HEK293T (cell line): ENCODE measurements at places on chromosomes 7 and 10.

DNA sequence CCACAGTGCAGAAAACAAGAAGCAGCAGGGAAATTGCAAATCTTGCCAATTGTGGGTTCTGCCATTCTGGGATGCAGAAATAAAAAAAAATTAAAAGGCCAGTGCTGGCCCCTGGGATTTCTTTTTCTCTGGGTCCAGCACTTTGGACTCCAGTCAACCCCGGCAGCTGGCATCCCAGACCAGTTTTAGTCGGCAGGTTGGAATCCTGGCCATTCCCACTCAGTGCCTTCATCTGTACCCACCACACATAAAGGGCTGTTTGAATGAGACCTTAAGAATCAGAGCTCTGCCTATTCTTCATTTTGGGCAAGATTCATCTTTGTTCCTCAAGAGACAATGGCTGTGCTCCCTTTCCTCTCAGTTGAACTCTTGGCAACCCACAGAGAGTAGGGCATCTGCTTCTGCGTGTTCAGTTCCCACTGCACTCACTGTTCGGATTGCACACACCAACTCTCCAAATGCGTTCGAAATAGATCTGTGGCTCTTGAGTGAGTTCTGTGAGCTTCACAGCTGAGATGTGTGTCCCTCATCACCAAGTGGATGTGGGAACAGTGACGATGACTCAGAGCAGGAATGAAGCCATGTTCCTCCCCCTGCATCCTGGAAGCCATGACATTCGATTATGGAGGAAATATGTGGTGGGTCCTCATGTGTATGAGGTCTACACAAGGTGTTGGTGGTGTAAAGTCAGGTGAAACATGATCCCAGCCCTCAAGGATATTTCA lies 63.0 kb upstream of the EGFR start:
- no peak for DNase-seq

DNA sequence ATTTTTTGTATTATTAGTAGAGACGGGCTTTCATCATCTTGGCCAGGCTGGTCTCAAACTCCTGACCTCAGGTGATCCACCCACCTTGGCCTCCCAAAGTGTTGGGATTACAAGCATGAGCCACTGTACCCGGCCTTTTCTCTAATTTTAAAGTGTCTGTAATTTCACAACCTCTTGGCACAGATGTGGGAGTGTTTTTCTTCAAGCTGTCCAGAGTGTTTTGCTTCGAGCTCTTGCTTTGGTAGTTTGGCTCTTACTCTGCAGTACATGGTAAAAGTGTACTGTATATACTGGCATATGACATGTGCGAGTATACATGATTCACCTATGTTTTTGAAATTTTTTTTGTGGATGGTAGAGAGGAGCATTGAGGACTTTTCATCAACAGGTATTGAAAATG lies 9.8 kb downstream of the SRGN start:
- no peak for DNase-seq

DNA sequence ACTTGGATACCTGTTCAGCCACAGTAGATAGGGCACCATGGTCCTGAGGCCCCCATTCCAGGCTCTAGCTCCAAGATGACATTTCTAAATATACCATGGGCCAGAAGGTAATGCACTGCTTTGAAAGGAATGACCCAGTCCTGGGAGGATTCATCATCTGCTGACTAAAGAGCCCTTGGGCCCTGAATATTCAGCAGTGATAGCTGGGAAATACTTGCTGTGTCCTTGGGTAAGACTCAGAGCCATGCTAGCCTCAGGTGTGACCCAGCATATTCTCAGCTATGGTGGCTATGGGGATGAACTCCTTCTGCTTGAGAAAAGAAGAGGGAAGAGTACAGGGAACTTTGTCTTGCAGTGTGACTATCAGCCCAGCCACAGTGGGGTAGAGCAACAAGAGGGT lies 21.3 kb upstream of the AGR2 start:
- no peak for DNase-seq

DNA sequence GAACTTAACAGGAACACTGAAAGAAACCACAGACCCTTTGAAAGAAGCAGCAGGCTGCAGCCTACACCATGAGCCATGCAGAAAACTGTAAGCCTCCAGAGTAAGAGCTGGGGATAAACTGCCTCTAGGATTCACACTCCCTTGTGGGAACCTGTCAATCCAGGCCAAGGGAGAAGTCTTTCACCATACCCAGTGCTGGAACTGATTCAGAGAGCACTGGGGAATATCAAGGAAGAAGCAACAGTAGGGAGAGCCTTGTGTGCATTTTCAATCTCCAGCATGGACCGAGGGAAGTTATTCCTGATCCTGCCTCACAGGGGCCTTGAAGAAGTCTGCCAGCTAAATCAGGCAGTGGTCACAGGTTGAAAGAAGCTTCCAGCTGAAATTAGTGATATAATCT lies 282.2 kb downstream of the AGMO start:
- DNase-seq, result no peak

DNA sequence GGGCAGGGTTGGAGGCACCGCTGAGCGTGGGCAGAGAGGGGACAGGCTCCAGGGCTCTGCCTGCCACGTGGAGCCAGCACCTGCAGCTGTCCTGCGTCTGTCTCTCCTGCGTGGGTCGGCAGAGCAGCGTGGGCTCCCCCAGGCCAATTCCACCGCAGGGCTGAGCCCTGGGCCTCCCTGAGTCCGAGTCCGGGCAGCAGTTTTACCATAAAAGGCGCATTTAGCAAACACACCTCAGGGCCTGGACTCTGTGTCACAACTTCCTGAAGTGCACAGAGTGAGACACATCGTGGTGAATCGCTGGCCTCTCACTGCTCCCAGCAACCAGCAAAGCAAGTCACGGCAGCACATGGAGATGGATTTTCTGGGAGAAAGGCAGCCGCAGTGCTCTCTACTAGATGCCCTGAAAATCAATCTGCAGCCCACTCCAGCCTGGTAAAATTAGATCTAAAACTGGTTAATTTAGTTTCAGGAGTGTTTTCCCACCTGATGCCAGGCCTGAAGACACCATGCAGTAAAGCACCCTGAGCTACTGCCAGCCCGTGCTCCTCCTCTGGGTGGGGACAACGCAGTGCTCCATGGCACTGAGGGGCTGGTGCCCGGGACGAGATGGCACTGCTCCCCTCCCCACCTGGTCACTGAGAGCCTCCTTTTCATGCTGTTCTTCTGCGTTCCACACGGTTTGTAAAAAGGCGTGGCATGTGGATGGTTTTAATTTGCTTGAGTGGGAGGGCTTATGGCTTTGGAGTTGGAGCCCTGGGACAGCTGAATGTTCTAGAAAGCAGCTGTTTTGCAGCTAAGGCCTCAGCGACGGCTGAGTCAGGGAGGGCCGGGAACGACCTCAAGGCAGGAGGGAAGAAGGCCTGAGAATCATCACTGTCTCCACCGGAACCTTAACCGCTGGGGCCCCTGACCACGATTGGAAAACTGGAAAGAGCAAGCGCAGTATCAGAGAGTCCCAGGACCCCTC lies 336.9 kb downstream of the ADARB2 start:
- no peak for DNase-seq

- no peak for DNase-seq
Measured at GRCh38 chr7:51878865-51879264, 562.3 kb upstream of the COBL start.

DNA sequence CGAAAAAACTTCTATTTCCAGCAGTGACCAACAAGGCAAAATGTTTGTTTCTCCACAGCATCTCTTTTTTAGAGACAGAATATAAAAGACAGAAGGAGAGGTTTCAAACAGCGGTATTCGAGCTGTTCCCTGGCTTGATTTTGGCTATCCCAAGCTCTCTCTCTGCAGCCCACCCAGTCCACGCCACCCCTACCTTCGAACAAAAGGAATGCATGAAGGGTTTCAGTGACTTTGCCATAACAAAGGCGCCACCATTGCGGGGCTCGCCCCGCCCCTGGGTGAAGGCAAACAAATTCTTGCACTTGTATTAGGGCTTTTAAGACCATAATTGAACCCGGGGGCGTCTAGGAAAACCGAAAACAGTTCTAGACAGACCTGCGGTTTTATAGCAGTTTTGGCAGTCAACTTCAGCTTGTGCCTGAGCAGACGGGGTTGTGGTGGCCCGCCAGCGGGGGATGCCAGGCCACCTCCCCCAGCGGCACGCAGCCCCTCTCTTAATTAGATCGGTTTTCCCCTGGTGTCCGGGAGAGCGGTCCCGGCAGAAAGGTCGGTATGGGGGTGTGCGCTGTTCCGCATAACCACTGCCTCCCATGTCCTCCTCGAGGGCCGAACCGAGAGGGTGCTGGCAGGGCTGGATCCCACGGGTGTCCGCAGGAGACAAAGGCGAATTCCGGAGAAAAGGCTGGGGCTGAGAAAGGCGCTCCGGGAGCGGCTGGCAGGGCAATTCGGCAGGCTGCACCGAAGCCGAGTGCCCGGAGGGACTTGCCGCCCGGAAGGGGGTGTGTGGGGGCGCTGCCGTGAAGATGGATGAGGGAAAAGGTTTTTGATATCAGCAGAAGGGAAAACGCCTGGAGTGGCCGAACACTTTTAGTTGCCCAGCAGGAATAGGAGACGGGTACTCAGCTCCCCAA lies 2.7 kb upstream of the HOXA11 start:
- DNase-seq, result no peak

GRCh38 chr10:124381011-124381611 lies 37.6 kb downstream of the OAT start:
- DNase-seq, result no peak

DNA sequence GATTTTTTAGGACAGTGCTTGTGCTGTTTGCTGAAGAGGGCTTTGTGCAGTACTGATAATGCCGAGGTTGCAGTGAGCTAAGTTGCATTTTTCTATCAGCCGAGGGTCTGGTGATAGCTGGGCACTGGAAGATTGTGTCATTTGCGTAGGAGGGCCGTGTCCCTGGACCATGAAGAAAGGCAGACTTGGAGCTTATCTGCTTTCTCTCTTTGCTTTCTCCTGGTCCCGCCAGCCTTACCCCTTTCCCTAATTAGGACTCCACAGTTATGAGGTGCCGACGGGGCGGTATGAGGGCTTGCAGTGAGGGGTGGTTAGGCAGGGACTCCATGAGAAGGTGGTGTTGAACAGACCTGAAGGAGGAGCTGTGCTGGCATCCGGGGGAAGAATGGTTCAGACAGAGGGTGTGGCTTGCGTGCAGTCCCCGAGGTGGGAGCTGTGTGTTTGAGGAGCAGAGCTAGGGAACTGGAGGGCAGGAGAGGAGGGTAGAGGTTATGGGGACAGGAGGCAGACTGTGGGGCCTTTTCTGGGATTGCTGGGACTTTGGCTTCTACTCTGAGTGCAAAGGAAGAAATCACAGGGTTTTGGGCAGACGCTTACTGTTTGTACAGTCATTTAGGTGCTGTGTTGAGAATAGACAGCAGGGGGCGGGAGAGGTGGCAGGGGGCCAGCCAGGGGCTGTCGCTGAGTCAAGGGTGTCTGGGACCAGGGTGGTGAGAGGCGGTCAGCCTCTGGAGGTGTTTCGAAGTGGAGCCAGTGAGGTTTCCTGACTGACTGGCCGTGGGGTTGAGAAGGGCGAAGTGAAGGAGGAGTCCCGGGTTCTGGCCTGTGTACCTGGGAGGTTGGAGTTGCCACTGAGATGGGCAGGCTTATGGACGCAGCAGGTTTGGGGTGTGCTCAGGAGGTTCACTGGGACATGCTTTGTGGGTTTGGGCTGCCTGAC lies 43.4 kb downstream of the PRF1 start:
- DNase-seq, result peak; percentile 64

DNA sequence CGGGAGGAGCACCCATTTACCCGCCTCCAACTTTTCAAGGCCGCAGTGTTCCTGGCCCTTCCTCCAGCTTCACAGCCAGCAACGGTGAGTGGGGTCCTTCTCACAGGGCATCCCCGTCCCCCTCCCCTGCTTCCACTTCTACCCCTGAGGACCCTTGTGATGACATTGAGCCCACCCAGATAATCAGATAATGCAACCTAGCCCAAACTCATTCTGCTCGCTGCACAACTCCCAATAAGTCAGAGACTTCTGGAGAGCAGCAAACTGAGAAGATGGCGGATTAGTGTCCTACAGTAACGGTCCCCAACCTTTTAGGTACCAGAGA lies 74.5 kb downstream of the OAT start:
- DNase-seq, result no peak

DNA sequence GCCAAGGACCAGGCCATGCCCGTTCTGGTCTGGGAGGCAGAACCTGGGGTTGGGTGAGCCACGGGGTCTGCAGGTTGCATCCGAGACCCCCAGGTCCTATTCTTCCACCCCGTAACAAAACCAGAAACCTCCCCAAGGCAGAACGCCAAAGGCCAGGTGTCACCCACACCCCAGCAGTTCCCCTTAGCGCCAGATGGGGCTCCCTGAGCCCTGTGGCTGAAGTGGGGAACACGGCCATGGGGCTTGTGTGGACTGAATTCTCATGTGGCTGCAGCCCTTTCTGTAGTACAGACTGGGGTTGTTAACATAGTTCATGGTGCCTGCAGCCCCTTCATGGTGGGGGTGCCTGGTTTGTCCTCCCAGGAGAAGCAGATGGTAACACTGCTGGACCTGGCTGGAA lies 10.2 kb downstream of the BRI3 start:
- DNase-seq, result no peak

DNA sequence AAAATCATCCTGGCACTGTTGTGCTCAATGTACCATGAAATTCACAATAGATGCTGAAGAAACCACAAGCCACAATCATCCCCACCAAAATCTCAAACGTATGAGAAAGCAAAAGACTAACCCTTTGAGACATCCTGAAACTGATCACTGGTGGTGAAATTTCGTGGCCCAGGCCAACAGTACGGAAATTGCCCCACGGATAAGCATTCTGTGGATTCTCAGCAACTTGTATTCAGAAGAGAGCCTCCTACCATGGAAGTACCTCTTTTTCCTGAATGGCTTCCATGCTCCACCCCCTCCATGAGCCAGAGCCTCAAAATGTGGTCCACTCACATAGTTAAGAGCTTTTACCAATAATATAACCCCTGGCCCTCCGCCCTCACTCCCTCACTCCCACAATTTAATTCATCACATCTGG lies 163.9 kb upstream of the AUTS2 start:
- no peak for DNase-seq

- no peak for DNase-seq
Measured at GRCh38 chr10:28331841-28332240, 29.0 kb upstream of the MPP7 start.

GRCh38 chr7:101666741-101667140 lies 37.6 kb upstream of the MYL10 start:
- DNase-seq, result no peak

- no peak for DNase-seq
Measured at GRCh38 chr10:14438576-14438975, 107.9 kb upstream of the FRMD4A start.

GRCh38 chr10:103855424-103855823 lies at the start of gene SH3PXD2A:
Gene SH3PXD2A (minus strand): TSS chr10:103855576. CDS start chr10:103855266, 310 bp downstream.
- DNase-seq, result peak; percentile 73

DNA sequence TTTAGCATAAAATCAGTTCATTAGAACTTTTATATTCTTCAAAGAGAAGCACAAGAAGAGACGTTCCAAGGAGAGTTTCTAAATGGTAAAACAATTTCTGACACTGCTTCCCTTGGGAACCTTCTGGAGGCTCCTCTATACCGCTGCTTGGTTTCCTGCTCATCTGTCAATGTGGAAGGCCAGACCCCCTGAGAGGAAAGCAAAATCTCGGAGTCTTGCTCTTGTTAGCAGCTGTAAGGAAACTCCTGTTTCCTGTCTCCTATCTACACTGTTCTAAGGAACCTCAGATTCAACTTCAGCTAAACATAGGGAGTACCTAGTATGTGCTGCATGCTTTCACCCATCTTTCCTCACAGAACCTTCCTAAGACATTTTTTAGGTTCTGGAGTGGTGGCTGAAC lies 322.2 kb downstream of the BMPER start:
- no peak for DNase-seq
